ENCODE measurements at places on chromosomes 4 and X.

DNA sequence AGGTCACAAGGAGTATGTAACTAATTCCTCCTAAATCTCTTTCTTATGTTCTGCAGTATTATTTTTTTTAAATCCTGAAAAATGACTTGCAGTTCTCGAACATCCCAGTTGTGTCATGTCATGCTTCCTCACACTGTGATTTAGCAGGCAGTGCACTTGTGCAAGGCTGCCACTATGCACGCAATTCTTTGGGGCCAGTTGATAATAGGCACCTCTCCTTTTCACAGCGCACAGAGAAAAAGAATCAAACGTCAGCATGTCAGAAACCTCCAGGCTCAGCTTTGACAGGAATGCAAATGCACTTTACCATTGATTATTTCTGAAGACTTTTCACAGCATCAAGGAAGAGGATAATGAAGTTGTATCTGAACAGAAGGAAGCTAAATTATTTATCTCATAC, 62.9 kb downstream of the FGF13 start:
- DNase-seq, result no peak

- DNase-seq, result no peak
These were observed 196.3 kb upstream of the HHIP start for GRCh38 chr4:144449611-144450010.

GRCh38 chrX:44470816-44471215, 71.8 kb downstream of the FUNDC1 start:
- no peak for DNase-seq

- no peak for DNase-seq
These were observed 1058.9 kb downstream of the C4orf33 start for GRCh38 chr4:130154901-130155300.

DNA sequence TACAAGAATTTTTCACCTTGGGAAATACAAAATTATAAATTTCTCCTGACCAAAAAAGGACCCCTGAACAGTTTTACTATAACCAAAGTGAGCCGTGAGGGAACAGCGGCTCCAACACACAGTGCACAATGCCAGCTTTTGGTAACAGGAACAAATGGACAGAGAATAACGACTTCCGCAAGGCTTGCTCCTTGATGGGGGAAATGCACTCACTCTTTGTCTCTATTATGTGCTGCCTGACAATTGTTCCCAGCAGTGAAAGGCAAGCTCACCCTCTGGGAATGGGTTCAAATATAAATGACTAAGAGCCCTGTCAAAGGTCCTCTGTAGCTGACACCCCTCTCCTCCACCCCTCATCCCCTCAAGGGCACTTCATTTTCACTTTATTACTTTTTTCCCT, 325.8 kb upstream of the GALNT7 start:
- no peak for DNase-seq
